Stimulated activated naive CD4-positive, alpha-beta T cell (primary cell): ENCODE measurements at places on chromosomes 5 and 9.

GRCh38 chr5:170627271-170627670 lies 123.5 kb downstream of the KCNIP1 start:
- no peak for DNase-seq

GRCh38 chr5:65068410-65068809 lies 299.7 kb downstream of the CWC27 start:
- no peak for DNase-seq

GRCh38 chr5:115459855-115460341 lies 84.7 kb downstream of the FEM1C start:
- DNase-seq, result no peak

- DNase-seq, result no peak
Observed at GRCh38 chr5:176458904-176459561, 10.8 kb downstream of the FAF2 start.

DNA sequence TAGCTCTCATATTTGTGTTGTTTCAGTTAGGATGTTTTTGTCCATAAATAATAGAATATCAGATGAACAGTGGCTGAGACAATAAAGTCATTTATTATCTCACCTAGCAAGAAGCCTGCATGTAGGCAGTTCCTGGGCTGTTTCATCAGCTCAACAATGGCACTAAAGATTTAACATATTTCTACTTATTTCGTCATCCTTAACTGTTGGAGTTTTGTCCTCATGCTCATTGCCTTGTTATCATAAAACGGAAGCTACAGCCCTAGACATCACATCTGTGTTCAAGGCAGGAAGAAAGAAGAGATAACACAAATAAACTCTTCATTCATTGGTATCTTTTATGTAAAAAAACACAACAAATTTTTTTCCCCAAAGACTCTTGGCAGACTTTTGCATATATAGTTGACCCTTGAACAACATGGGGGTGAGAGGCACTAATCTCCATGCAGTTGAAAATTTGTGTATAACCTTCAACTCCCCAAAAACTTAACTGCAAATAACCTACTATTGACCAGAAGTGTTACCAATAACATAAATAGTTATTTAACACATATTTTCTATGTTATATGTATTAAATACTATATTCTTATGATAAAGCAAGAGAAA lies 277.2 kb upstream of the ADRA1B start:
- DNase-seq, result no peak

DNA sequence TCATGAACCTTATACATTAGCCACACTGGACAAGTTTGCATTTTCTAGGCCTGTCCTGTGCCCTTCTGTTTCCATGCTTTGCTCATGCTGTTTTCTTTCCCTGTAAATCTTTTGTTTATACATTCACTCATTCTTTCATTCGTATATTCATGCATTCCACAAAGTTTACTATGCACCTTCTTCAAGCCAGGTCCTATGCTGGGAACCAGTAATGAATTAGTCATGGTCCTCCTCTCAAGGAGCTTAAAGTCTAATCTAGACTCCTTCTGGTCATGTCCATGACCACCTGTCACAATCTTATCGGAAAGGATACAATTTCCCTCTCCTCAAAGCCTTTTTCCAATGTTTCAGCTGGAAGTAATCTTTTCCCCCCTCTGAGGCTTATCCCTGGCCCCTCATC lies 9.1 kb upstream of the XPA start:
- DNase-seq, result no peak

- DNase-seq, result no peak
Observed at GRCh38 chr9:121242959-121243346, 25.0 kb upstream of the GSN start.

DNA sequence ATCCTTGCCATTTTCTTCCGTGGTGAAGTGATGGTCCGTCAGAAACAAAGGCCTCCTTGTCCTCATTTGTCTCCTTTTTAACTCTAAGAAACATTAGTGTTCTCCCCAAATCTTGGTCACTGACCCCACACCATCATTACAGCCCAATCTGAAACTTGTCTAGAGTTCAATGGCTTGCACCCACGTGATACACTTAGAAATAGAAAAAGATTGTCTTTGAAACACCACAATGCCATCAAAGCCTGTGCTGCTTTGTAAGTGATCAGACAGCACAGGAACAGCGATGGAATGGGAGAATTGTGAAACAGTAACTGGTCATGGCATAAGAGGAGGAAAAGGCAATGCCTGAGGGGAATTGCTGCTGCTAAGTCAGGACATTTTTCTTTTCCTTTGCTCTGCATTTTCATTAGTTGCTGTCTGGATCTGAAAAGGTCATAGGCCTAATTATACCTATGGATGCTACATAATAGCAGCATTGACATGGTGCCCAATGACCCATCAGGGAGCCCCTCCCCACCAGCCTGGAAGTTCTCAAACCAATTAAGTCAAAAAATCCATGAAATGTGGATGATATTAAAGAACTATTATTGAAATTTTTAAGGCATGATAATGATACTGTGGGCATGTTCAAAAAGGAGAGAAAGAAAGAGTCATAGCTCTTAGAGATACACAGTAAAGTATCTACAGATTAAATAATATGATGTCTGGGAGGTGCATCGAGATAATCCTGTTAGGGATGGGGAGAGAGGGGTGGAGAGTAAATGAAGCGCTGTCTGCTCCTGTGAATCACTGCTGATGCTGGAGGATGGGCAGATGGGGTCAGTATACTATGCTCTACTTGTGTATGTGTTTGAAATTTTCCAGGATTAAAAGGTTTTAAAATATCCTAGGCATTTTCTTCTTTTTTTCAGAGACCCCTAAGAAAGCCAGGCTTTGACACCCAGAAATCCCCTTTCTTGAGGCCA lies 83.6 kb downstream of the ENC1 start:
- no peak for DNase-seq

GRCh38 chr5:36273809-36274526 lies 27.7 kb downstream of the RANBP3L start:
- DNase-seq, result no peak

DNA sequence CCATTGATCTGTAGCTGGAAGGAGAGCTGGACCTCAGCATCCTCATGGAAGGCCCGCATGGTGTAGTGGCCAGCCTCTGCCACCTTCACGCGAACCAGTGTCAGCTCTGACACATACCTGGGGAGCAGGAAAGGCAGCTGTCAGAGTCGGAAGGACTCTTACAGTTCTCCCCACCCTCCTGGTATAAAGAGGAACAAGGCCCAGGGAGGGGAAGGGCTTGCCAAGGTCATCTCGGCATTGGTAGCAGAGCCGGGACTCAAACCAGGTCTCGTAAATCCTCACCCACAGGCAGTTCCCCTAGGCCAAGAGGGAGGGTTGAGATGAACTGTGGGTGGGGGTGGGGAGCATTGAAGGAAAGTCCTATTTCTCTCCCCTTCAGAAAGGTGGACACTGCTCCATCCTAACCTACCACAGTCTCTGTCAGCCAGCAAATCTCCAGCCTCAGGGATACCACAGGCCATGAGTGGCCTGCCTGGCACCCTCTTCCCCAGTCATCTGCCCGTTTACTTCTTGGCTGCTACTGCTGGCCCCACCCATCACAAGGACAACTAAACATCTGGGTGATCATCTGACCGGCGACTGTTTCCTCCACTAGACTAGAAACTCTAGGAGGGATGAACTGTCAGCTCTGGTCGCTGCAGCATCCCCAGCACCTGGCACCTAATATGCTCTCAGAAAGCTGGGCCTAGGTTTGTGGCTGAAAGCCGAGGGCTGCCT lies 23.5 kb downstream of the PDGFRB start:
- DNase-seq, result no peak

DNA sequence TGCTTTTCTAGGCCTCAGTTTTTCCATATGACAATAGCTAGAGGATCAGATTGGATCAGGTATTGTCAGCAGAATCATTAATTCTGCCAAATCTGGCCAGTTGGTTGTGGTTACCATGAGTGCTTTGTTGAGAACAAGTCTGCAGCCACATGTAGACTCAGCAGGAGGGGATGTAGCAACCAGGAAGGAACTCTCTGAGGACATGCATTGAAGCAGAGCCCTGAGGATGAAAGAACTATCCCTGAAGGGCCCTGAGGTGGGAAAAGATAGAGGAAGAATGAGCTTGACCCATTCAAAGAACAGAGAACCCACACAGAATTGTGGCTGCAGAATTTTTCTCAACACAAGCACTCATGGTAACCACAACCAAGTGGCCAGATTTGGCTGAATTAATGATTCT lies 60.1 kb upstream of the AFAP1L1 start:
- no peak for DNase-seq

GRCh38 chr5:15566306-15566705 lies 66.3 kb downstream of the FBXL7 start:
- no peak for DNase-seq

DNA sequence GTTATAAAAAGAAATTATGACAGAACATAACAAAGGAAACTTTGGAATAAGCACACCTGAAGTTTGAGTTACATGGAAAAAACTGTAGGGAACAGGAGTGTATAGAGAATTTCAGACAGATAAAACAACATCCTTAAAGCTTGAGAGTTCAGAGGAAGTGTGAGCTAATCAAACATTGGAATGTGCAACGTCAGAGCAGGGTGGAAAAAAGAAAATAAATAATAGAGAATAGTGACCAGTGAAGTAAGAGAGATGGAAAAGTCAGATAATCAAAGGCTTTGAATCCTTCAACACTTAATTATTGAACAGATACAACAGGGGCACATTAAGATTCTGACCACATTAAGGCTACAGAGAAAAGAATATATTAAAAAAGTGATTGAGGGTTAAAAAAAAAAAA lies 128.5 kb upstream of the CDH10 start:
- DNase-seq, result no peak

GRCh38 chr5:150111122-150111521 lies 24.8 kb upstream of the CSF1R start:
- DNase-seq, result no peak

GRCh38 chr9:134843740-134844139 lies 36.9 kb upstream of the FCN2 start:
- DNase-seq, result no peak
